ENCODE measurements at places on chromosomes 4 and X. TPM values are rescaled to one million over a fixed set of nuclear protein-coding genes. Genes with fewer than 3 reads are reported as not detected.

GRCh38 chrX:39442332-39442731 lies 641.1 kb downstream of the MID1IP1 start:
- no peak for ATAC-seq

- ATAC-seq, result no peak
Observed at GRCh38 chr4:93722446-93722845, 106.1 kb upstream of the ATOH1 start.

Gene TRPC5OS
- total RNA-seq, result not detected

Gene GLRA2
- total RNA-seq, result not detected

Gene TAF7L
- total RNA-seq, result not detected

Gene PABPC5
- total RNA-seq, result not detected

Gene PROM1
- 0.26 TPM for total RNA-seq

- ATAC-seq, result no peak
Observed at GRCh38 chr4:110175634-110176033, 22.8 kb downstream of the ELOVL6 start.

DNA sequence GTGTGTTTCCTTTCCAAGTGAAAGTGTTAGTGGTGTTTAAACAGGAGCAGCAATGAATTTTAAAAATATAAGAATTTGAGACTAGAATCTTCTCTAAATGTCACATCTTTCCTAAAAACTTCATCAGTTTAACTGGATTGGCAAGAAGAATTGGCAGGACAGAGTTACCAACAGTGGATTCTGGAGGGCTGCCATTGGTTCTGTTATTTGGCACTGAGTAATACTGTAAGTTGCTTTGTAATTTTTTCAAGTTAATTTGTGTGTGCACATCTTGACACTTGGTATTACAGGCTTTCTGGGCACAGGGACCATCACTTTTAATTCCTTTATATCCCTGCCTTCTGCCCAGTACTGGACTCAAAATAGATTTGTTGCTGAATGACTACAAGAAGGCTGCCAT lies 4.5 kb upstream of the GPRIN3 start:
- no peak for ATAC-seq

Gene PGAM4
- not detected for total RNA-seq

GRCh38 chr4:20297261-20297660 lies 45.6 kb downstream of the SLIT2 start:
- no peak for ATAC-seq

DNA sequence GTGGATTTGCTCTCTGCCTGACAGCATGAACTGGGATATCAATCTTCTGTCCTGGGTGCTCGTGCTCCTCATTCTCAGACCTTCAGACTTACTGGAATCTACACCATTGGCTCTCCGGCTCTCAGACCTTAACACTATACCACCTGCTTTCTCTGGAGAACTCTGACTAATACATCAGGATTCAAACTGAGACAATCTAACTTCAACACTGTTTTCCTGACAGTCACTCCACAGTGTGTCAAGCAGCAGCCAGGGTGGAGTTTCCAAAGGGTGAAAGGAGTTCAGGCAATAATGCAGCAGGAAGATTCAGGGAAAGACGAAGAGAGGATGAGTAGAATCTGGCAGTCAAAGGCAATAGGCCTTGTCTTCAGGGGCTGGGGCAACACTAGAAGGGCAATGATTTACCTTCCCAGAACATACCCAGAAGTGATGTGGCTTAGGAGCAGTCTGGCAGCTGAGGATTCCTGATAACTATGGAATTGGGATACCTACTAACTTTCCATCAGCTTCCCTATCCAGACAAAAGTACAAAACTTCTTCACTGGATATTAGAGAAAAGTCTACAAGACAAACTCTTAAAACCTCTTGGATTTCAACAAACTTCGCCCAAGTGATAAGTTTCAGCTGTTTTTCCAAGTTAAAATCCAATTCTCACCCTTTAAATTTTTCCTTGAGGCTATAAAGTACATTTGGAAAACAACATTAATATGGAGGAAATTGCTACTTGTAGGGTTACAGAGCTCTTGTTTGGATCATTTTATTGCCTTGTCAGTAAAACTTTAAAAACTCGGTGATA lies 58.4 kb upstream of the SLIT2 start:
- ATAC-seq, result no peak

GRCh38 chr4:169305651-169306050 lies 34.9 kb upstream of the SH3RF1 start:
- ATAC-seq, result no peak

DNA sequence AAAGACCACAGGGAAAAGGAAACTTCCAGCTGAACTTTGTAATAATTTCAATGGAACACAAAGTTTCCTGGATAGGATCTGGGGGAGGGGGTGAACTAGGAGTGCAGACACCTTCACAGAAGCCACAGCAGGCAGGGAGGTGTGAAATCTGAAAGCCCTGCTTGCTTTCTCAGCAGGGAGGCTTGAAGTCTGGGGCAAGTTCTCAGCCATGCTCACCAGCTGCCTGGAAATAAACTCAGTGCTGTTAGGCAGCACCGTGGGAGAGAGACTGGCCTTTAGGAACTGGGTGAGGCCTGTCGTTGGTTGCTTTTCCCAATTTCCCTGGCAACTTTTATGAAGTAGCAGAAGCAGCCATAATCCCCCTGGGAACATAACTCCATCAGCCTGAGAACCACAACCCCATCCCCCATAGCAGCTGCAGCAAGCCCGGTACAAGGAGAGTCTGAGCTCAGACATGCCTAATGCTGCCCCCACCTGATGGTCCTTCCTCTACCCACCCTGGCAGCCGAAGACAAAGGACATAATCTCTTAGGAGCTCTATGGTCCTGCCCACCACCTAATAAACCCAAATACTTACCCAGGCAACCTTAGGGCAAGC lies 39.2 kb upstream of the NMU start:
- no peak for ATAC-seq

Gene LONRF3
- 7.6 TPM for total RNA-seq

GRCh38 chr4:23915459-23916132 lies 25.7 kb upstream of the PPARGC1A start:
- ATAC-seq, result no peak

GRCh38 chrX:24253030-24253429 lies 60.8 kb downstream of the SUPT20HL2 start:
- ATAC-seq, result no peak

DNA sequence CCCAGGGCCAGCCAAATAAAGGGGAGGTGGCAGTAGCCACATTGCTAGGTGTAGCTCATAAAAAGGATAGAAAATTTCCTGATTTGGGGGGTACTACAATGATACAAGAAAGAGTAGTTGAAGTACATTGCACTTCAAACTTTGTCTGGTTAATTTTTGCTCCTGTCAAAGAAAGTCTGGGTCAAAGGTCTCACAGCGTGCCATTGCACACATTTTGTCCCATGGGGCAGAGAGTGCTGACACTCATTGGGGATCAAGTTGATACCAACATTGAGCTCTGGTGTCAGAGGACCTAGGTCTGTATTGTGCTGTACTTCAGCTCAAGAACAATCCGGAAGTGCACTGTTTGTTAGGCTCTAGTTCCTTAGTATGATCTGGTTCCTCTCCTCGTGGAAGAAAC lies 229.2 kb upstream of the AGTR2 start:
- no peak for ATAC-seq

GRCh38 chr4:76058302-76058701 lies 16.2 kb upstream of the ART3 start:
- peak; percentile 72 for ATAC-seq

Gene SPIN3
- 11.7 TPM for total RNA-seq

Measured in activated T-helper 17 cell treated with anti-CD3 and anti-CD28 coated beads, Interleukin-2, amount 50 U/mL, for 72 hours (primary cell).